ENCODE measurements at places on chromosomes 13 and 19.

DNA sequence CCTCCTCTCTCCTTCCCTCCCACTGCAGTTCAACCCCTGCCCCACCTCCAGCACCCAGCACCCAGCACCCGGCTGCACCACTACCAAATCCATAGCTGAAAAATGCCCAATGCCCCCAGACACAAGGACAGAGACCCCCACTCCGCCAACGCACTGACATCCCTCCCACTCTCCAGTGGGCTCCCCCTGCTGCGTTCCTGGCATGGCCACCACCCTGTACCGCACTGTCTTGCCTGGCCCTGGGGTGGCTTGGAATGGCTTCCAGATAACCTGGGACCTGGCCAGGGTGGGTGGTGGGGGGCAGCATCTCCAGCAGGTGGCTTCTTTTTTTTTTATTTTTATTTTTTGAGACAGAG lies 5.8 kb upstream of the MKNK2 start:
- DNase-seq: no peak

DNA sequence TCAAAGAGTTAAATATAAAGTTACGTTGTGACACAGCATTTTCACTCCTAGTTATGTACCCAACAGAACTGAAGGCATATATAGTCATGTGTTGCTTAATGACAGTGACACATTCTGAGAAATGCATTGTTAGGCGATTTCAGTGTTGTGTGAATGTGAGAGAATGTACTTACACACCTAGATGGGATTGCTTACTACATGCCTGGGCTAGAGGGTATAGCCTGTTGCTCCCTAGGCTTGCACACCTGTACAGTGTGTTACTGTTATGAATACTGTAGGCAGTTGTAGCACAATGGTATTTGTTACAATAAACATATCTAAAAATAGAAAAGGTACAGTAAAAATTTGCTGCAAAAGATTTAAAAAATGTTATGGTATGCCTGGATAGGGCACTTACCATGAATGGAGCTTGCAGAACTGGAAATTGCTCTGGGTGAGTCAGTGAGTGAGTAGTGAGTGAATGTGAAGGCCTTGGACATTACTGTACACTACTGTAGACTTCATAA lies 89.2 kb downstream of the DHRS12 start:
- peak; percentile 26 for DNase-seq

DNA sequence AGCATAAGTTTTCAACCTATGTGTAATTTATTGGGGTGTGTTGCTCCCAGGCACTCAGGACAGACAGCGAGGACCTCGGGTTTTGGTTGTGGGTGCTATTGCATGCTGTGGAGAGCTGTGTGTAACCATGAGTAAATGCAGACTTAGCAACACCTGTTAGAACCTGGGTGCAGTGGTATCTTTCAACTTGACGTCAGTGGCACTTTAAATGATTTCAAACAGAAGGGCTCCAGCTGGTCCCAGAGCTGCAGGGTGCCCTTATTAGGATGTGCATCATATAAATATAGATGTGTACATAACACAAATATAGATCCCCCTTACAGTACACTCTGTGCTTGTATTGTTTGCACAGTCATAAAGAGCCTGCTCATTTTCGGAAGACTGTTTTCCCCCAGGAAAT lies 228.3 kb upstream of the IRS2 start:
- DNase-seq: no peak

GRCh38 chr13:100619940-100620339 lies 31.4 kb upstream of the GGACT start:
- no peak for DNase-seq

GRCh38 chr19:49502866-49503581 lies 6.8 kb downstream of the RPS11 start:
- no peak for DNase-seq

DNA sequence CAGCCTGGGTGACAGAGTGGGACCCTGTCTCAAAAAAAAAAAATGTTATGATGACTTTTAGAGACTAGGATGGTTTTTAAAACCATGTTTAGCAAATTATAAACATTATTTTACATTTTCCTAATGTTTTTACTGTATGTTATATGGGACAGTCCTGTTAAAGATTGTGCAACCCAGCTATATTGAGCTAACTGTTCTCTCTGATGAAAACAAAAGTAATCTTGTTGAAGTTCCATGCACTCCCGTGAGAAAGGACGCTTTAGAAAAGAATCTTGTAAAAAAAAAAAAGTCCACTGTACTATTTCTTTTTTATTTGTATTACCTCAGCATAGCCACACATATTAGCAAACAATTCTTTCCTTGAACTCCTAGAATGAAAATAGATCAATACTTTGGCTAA lies 451.2 kb downstream of the DCT start:
- no peak for DNase-seq

DNA sequence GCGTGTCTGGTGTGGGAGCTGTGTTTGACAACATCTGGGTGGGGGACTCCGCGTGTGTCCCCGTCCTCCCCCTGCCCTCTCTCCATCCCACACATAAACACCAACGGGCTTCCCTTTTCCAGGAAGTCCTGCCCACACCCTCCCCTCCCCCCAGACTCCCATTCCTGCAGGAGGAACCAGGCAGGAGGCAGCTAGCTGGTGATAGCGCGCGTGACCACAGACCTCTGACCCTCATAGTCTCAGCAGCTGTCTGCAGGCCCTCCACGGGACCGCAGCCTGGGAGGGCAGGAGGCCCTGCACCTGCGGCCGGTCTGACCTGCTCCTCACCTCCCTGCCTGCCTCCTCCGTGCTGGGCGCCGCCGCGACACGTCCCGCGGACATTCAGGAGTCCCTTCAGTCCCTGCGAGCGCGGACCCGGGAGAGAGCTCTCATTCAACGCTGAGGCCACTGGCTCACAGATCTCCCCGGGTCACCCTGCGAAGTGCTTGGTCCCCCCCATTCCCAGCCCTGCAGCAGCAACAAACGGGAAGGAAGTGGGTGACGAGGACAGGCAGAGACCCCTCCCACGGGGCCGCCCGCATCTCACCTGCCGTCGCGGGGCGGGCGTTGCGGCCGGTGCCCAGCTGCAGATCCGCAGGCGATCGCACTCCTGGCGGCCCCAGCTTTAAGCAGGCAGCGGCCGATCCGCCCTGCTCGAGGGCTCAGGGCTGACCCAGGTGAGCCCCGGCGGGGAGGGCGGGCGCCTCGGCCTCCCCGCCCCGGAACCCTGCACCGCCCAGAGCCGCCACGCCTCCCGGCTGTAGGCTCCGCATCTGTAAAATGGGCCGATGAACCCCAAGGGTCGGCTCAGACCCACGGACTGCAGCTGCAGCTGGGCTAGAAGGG lies 1.1 kb upstream of the ACP5 start:
- DNase-seq: no peak

DNA sequence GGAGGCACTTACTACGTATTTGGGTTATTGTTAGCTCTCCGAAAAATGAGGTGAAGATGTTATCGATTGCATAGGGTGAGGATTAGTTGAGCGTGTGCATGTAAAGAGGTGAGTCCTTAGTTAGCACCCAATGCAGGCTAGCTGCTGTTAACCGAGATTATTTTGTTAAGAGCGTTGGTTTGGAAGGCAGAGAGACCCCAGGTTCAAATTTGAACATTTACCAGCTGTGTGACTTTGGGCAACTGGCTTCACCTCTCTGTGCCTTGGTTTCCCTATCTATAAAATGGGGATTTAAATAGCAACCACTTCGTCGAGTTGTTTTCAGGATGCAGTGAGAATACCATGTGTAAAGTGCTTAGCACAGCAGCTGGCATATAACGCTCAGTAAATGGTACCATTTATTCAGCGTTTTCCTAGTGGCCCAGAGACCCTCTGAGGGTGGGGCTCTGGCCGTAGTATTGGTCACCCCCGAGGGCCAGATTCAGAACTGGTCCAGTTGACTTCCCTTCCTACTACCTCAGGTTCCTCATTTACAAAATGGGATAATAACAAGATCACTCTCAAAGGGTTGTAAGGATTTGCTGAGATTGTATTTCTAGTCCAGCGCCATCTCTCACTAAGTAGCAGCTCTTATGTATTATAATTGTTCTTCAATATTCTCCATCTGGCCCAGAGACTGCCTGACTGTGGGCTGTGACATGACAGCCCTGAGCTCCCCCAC lies 887 bp downstream of the SIPA1L3 start:
- no peak for DNase-seq

- no peak for DNase-seq
Observed at GRCh38 chr13:98746968-98747367, 5.5 kb downstream of the SLC15A1 start.

- no peak for DNase-seq
Observed at GRCh38 chr13:102900193-102900608, 54.4 kb downstream of the ERCC5 start.

DNA sequence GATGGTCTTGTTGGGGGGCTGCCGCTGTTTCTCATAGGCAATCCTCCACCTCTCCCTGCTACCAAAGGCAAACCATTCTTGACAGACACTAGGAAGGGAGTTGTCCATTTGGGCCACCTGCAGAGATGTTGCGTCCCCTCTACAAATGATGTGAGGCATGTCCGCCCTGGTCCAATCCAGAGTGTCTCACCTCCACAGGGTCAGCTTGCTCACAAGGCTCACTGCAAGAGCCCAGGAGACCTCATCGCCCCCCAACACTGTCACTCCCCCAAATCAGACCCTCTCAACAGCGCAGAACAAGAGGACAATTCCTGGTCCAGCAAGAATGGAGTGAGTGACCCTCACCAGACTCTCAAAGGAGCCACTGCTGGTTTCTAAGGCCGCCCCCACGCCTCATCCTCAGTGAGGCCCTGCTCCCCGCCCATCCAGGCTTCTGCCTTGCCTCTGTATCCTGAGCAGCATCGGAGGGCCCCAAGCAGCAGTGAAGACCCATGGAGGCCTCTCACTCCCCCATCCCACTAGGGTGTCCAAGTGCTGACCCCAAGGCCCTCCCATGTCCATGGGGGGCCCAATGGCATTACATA lies 6.5 kb downstream of the HNRNPL start:
- no peak for DNase-seq
